ENCODE measurements at places on chromosomes 12 and 14.

DNA sequence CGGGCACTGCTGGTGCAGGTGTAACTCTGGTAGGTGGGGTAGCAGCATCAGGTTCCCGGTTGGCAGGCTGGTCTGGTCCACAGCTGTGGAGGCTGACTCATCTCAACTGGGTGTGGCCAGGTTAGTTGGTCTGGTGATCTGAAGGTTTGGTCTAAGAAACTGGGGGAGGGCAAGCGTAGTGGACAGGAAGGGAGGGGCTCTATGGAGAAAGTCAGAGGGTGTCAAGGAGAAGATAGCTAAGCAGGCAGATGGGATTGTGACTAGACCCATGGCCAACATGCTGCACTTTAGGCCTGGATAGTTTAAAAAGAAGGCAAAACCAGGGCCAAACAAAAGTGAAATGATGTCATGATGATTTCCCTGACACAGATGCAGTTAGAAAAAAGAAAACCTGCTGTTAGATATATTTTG is 7.9 kb downstream of the TRIM9 start:
- DNase-seq = no peak

DNA sequence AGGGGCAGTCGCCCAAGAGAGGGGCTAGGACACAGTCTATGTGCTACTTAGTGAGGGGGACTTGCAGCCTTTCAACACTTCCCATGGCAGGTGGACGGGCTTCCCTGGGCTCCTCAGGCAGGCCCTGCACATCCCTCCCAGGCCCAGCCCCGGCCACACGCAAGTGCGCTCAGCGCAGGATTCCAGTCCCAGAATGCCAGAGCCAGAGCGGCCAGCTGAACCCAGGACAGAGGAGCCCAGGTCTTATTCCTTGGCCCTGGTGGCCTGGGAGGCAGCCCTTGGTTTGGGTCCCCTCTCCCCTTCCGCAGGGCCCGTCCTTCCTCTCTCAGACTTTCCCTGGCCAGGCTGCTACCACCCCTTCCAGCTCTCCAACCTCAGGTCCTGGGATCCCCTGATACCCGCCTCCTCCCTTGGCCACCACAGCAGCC is 12.0 kb downstream of the DLK1 start:
- no peak for DNase-seq

DNA sequence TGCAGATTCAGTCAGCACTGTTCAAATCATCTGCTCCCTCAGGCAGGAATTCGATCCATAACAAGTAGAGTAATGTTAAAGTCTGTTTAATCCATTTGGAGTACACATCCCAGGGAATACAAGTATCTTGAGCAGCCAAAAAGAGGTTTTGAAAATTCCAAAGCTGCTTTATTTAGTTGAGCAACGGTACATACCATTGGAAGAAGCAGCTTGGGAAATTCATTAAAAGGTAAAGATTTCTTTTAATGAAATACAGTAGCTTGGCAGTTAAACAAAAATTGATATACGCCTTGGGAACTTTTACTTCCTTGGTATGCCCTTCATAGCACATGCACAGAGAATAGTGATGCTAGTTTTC is 153.8 kb downstream of the LRIG3 start:
- no peak for DNase-seq

DNA sequence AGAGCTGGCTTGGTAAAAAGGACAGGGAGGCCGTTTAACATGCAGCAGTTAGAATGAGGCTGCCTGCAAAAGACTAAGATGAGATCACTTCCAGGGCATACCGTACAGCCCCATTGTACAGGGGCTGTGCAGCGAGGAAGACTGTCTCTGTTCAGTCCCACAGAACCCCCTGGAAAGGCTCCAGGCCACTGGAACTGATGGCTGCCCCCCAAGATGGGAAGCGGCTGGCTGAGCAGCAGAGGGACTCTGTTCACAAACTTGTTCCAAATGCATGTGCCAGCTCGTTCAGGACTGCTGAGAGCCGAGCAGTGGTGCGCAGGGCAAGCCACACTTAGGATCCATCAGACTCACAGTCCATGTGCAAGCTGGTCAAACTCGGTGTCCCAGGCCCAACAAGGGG is 82.9 kb downstream of the CHGA start:
- no peak for DNase-seq

- no peak for DNase-seq
Measured at GRCh38 chr12:128820723-128821432, 2.9 kb downstream of the SLC15A4 start.

GRCh38 chr12:33047666-33048065 is 151.1 kb upstream of the PKP2 start:
- DNase-seq = no peak

DNA sequence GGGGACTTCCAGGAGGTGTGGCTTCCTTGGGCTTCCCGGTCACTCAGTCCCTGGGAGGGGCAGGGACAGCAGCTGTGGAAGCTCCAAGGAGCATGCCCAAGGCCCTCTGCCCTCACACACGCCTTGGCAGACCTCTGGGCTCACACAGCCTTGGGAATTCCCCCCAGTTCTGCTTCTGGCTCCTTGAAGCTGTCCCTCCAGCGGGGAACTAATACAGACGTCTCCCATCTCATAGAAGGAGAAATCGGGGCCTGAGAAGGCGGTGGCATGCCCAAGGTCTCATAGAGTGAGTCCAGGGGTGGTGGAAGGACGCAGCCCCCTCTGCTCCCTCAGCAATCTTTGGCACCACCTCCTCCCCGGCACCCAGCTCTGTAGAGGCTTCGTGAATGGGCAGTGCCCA is 15.7 kb upstream of the TMEM119 start:
- DNase-seq = no peak

Measured in stimulated activated CD8-positive, alpha-beta memory T cell treated with anti-CD3 and anti-CD28 coated beads, Interleukin-4, amount 100 ng/mL, for 4 hours (primary cell).